ENCODE measurements at places on chromosomes 3 and 15. TPM values are rescaled to one million over a fixed set of nuclear protein-coding genes. Genes with fewer than 3 reads are reported as not detected.
A peak's percentile ranks its signal among the peaks of the same experiment; 100 is the strongest.

- DNase-seq: no peak
These were observed 59.1 kb downstream of the CORO2B start for GRCh38 chr15:68637767-68638404.

GRCh38 chr3:51789437-51789836 is 10.4 kb upstream of the IQCF6 start:
- no peak for DNase-seq

GRCh38 chr3:15923640-15924405 is 126.0 kb upstream of the ANKRD28 start:
- no peak for DNase-seq

GRCh38 chr3:11335056-11335608 is 62.9 kb downstream of the ATG7 start:
- DNase-seq: peak; percentile 74

- no peak for DNase-seq
These were observed 52.4 kb upstream of the SI start for GRCh38 chr3:165130708-165131107.

DNA sequence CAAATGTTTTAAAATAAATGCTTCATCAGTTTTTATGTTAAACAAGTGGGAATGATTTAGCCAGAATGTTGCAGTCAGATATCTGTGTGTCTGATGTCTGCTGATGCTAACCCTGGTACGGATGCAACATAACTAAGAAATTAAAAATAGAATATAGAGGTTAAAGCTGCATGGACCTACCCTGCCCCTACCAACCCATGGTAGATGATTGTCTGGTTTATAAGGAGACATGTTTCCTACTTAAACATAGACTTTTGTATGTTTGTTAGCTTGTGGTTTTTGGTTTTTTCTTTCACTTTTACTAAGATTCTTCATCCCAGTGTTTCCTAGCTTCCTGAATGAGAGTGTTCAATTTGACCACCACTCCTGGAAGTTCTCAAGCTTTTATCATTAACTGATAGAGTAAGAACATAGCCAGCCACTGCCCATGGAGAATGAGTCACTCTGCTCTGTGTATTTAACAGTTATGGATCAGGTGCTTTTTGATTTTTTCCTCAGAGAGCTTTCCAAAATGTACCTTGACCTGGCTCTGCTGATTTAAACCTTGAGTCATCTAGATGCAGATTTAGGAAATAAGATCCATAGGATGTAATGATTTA is 70.7 kb upstream of the VEPH1 start:
- no peak for DNase-seq

- DNase-seq: no peak
These were observed 822.4 kb downstream of the VGLL3 start for GRCh38 chr3:86168512-86168911.

Gene PODXL2
- 18.4 TPM for polyA plus RNA-seq

Gene MSL2
- 7.5 TPM for polyA plus RNA-seq

Gene ST3GAL6
- 6.4 TPM for polyA plus RNA-seq

GRCh38 chr15:35622641-35623340 is 76.8 kb upstream of the DPH6 start:
- DNase-seq: no peak

DNA sequence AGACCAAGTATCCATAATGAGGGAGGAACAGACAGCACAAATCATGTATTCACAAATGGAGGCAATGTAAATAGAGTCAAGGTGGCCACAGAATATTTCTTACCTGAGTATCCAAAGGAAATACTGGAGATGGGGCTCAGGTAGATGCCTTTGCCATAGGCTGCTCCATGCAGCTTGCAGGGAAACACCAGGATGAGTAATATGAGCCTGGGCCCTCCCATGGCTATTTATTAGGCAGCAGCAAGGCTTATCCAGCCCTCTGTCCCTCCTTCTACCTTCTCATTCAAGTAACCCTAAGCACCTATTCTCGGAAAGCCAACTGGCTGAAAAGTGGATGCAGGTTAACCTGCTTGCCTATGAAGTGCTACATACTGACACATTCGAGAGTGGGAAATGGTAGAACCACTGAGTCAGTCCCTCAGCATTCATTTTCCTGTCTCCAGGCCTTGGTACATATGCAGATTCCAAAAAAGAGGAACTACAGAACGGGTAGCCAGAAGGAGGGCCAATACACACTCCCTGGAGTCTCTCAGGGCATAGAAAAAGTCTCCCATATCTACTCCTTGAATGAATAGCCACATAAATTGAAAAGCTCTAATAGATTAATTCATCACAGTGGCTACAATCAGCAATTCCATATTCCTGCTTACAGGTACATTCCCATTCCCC is 18.3 kb upstream of the PKM start:
- DNase-seq: no peak

Gene TMEM44
- polyA plus RNA-seq: 9.4 TPM

Gene CATSPER2
- 1.1 TPM for polyA plus RNA-seq

Gene HCN4
- 2.4 TPM for polyA plus RNA-seq

DNA sequence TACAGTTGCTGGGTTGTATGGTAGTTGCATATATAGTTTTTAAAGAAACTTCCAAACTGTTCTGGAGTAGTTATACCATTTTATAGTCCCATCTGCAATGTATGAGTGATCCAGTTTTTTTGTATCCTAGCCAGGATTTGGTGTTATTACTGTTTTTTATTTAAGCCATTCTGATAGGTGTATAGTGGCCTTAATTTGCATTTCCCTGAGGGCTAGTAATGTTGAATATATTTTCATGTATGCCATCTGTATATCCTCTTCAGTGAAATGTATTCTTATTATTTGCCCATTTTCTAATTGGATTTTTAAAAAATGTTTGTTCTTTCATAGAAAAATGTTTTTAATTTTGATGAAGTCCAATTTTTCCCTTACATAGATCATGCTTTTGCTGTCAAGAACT is 29.2 kb downstream of the PXK start:
- DNase-seq: no peak

Gene ASB14
- polyA plus RNA-seq: 0.38 TPM

DNA sequence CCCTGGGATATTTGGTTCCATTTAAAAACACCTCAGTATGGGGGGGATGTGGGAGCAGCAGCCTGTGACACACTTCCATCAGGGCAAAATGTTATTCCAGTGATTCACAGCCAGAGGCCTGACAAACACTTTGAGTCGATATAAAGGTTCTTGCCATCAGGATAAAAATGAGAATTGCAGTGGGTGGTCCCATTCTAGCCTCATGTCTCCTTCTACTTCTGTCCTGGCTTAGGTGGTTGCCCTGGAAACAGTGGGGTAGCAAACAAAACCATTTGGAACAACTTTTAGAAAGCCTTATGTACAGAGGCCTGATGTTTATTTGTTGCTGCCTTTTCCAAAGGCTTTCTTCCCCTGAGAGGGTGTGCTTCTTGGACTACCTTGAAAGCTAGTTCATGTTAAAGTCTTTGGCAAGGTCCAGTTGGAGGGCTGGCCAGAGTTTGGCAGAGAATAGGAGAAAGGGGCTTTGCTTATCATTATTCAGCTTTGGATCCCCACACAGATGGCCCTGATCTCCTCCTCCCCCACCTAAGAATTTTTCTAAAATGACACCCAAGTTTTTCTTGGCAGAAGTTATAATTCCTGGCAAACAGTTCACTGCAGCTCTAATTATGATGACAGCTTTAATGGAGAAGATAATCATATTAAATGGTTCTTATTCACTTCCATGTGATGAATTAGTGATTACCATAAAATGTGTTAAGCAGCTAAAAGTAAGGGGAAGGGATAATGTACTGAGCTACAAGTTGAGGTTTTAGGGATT is 84.2 kb upstream of the ZNF280D start:
- peak; percentile 22 for DNase-seq

DNA sequence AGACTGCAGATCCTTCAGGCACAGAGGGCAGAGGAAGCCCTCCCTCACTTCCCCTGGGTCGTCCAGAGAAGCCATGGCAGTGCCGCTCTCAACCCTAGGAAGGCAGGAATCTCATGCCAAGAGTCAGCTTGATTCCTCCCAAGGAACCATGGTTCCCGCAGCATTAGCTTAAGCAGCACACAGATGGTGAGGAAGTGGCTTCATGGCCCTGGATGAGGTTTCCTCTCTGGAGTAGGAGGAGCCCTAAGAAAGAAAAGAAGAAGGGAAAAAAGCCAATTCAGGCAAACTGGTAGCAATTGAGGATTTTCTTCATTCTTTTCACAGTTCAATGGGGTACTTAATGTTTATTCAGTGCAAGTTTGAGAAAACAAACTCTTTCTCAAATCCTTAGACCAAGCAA is 2.9 kb downstream of the RBSN start:
- no peak for DNase-seq

DNA sequence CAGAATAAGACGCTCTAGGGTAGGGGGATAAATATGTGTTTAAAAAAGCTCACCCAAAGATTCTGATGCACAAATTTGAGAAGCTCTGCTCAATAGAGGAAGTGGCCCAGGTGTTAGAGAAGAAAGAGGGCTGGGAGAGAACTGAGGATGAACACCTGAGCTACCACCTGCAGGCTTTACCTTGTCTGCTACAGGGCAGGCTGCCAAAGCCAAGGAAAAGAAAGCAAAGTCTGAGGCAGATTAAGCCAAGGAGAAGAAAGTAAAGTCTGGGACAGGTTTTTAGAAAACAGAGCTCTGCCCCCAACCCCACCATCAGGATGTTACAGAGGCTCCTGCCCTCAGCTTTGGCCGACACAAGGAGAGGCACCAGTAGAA is 92.9 kb downstream of the THRB start:
- no peak for DNase-seq

GRCh38 chr15:28899061-28899738 is 13.4 kb downstream of the APBA2 start:
- no peak for DNase-seq

Gene FANCD2OS
- 0.94 TPM for polyA plus RNA-seq

Gene CHRNA7
- 4.6 TPM for polyA plus RNA-seq

GRCh38 chr3:35224565-35225295 is 414.6 kb upstream of the ARPP21 start:
- DNase-seq: no peak

DNA sequence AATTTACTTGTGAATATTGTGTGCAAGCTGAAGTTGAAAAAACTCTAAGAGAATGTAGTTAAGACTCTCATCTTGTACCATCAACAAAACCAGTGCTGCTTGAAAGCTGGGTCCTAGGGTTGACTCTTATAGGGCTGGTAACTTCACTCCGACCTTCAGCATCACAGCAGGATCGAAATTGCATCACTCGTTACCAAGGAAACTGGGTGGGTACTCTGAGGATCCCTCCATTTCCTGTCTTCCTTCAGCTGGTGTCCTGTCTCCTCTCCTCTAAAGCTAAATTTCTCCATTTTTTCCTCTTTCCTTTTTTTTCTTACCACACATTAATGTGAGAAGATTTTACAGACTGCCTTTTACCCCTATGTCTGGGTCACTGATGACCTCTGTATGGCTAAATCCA is 3.0 kb upstream of the APH1B start:
- peak; percentile 84 for DNase-seq

DNA sequence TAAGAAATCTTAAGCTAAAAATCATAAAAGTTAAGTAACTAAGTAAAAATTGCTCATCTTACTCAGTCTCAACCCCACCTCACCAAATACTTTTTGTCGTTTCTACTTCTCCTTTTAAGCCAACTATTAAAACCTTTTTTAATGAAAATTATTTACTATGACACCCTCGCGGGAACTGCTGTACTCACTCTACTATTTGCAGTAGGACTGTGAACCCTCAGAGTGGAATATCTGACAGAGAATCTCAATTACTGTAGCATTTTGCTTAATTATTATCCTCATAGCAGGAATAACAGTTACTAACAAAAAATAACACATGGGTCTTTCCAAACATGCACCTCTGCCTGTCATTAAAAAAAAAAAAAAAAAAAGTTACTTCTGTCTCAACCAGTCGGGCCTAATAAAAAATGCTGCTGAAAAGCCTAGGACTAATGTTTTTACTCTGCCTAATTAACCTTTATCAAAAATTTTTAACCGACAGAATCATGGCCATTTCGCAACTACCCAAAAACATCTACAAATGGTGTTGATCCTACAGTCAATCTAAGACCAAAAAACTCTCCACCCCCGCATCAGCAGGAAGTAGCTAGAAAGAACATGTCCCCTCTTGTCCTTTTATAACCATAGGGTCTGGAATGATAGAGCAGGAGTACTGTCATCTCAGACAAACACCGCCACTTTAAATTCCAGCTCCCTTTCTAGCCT is 10.2 kb downstream of the ALDH1L1 start:
- DNase-seq: peak; percentile 27

Gene BHLHE40
- polyA plus RNA-seq: 1.7 TPM

Gene DGKG
- 0.17 TPM for polyA plus RNA-seq

DNA sequence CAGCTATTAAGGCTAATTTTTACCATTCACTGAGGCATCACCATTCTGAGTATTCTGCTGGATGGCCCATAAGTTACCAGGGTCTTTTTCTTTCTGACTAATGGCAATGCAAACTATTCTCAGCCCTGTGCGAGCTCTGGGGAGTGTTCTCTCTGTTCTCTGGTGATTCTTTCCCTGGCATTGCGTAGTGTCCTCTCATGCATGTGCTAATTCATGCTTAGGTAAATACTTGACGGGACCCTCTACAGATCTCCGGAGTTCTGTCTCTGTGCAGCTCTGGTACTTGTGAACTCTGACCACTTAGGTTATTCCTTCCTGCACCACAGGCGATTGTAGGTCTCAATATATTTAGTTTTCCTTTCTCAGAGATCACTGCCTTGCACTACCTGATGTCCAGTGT is 34.8 kb downstream of the UBE2E1 start:
- DNase-seq: no peak

DNA sequence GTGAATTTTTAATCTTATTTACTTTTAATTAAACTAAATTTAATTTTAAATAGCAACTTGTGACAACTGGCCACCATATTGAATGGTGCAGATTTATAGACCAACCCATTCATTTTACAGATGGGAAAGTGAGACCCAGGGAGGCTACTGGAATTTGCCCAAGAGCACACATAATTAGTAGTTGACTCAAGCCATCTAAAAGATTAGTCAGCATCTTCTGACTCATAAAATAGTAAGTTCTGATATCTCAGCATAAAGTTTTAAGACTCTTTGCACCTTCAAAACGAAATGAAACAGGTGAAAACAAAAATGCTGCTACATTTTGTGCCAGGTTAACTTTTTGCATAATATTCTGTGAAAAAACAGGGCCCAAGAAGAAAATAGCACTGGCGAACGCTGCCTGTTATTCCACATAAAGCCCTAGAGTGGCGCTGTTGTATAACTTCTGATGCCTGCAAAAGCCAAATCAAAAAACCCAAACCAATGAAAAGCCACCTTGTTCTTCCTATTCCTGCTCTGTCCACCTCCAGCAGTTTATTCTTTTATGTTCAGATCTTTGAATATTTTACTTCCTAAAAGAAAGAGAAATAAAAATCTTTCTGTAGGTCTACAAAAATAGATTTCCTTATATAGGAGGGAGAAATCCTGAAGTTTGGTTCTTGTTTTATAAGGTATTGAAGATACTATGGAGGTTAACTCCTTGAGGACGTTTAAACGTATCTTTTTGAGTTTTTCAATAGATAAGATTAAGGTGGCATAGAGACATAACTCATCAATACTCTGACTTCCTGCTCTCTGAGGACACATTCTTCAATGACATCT is 62.8 kb downstream of the OTOL1 start:
- DNase-seq: peak; percentile 73

Gene DISP2
- 2.2 TPM for polyA plus RNA-seq

DNA sequence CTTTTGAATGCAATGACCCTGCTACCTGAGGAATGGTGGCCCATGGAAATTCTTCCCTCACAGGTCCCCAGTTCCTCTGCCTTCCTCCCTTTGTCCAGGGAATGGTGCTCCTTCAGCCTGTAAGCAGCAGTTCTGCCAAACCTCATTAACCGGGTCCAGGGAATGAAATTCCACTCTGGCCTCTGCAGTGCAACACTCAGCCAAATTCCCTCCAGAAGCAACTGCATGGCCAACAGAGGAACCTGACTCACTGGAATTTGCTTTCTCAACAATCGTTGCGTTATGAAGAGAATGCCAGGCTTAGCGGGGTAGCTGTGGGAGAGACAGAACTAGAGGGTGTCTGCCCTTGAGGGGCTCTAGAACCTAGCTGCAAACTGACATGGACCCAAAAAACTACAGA is 449.4 kb upstream of the PROK2 start:
- no peak for DNase-seq

Gene ITIH1
- not detected for polyA plus RNA-seq

Gene HCLS1
- polyA plus RNA-seq: 1.1 TPM
